ENCODE measurements at places on chromosomes 11 and 22.

- no peak for DNase-seq
These were observed 15.0 kb upstream of the EHD1 start for GRCh38 chr11:64893194-64894069.

- no peak for DNase-seq
These were observed 65.1 kb downstream of the CLMP start for GRCh38 chr11:123129920-123130319.

- DNase-seq, result no peak
These were observed 66.6 kb upstream of the TP53I11 start for GRCh38 chr11:45017329-45017728.

- DNase-seq, result no peak
These were observed 839 bp downstream of the LRRN4CL start for GRCh38 chr11:62688491-62688890.

GRCh38 chr11:100383357-100383865 lies 303.7 kb upstream of the ARHGAP42 start:
- no peak for DNase-seq

GRCh38 chr11:124879493-124880289 lies 14.5 kb downstream of the ROBO3 start:
- DNase-seq, result no peak

GRCh38 chr11:112583261-112583893 lies 322.7 kb upstream of the PLET1 start:
- no peak for DNase-seq

GRCh38 chr11:20037396-20038153 lies 122.7 kb downstream of the DBX1 start:
- no peak for DNase-seq

- no peak for DNase-seq
These were observed 327.7 kb downstream of the TENM4 start for GRCh38 chr11:79113054-79113690.

DNA sequence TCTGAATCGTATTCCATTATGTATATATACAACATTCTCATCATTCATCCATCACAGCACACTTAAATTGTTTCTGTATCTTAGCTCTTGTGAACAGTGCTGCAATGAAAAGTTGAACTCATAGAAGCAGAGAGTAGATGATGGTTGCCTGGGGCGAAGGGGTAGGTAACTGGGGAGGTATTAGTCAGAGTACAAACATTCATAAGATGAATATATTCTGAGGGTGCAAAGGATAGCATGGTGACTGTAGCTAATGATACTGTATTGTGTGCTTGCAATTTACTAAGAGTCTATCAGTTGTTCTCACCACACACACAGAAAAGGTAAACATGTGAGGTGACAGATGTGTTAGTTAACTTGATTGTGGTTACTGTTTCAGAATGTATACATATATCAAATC lies 12.6 kb upstream of the RFPL2 start:
- DNase-seq, result no peak

- DNase-seq, result no peak
These were observed 757 bp upstream of the HINFP start for GRCh38 chr11:119120639-119121007.

- no peak for DNase-seq
These were observed 5.9 kb upstream of the RAC2 start for GRCh38 chr22:37249986-37250385.

DNA sequence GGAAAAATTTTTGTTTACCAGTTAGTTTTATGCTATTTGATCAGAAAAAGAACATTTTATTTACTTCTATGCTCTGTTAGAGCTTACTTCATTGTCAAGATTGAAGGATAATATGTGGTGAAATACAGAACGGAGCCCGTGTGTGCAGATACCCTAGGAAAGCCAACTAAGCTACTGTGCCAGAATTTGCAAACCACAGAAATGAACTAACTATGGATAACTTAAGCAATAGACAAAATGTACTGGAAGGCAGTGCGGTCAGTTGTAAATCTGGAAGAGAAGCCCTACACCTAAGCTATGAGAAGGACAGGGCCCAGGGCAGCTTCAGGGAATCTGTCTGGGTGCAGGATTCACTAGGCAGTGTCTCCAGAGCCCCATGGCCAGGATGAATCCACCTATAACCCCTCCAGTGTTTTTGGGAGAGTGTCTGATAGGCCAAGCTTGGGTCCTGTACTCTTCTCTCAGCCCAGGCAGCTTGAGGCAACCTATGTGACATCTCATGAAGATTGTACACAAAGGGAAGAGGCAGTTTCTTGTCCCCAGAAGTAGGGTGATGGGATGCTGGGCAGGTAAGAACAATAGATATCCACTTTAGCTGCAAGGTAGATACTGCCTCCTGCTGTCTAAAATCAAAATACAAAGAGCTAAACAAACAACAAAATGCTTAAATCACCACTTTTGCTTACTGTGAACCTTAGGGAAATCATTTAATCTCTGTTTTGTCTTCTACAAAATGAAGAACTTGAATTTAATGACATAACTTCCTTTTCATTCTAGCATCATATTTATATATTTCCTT lies 12.1 kb downstream of the MMP7 start:
- DNase-seq, result no peak

- DNase-seq, result no peak
These were observed 18.9 kb downstream of the ARVCF start for GRCh38 chr22:19997561-19998231.

DNA sequence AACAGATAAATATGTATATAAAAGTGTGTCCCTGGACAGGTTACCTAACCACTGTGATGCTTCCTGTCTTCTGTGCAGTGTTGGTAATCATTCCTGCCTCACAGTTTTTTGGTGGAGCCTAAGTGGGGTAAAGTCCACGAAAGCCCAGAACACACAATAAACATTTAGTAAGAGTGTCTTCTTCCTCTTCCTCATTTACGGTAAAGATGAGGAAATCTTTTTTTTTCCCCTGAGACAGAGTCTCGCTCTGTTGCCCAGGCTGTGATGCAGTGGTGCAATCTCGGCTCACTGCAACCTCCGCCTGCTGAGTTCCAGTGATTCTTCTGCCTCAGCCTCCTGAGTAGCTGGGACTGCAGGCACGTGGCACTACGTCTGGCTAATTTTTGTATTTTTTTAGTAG lies 117.1 kb downstream of the LDLRAD3 start:
- no peak for DNase-seq

- no peak for DNase-seq
These were observed 61.6 kb downstream of the STK33 start for GRCh38 chr11:8532475-8532874.

DNA sequence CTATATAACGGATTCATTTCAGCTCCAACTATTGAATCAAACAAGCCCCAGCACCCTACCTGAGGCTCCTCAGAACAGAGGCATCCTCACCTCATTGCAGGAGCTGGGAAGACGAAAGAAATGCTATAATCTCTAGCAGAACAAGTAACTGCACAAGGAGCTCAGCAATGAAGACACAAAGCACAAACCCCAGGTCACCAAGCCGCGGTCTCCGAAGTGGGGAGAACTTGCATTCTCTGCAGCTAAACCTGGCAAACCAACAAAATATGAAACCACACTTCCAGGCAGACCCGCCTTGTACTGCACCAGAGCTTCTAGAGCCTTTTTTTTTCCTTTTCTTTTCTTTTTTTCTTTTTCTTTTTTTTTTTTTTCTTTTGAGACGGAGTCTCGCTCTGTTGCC lies 21.8 kb upstream of the CD5 start:
- peak; percentile 28 for DNase-seq

DNA sequence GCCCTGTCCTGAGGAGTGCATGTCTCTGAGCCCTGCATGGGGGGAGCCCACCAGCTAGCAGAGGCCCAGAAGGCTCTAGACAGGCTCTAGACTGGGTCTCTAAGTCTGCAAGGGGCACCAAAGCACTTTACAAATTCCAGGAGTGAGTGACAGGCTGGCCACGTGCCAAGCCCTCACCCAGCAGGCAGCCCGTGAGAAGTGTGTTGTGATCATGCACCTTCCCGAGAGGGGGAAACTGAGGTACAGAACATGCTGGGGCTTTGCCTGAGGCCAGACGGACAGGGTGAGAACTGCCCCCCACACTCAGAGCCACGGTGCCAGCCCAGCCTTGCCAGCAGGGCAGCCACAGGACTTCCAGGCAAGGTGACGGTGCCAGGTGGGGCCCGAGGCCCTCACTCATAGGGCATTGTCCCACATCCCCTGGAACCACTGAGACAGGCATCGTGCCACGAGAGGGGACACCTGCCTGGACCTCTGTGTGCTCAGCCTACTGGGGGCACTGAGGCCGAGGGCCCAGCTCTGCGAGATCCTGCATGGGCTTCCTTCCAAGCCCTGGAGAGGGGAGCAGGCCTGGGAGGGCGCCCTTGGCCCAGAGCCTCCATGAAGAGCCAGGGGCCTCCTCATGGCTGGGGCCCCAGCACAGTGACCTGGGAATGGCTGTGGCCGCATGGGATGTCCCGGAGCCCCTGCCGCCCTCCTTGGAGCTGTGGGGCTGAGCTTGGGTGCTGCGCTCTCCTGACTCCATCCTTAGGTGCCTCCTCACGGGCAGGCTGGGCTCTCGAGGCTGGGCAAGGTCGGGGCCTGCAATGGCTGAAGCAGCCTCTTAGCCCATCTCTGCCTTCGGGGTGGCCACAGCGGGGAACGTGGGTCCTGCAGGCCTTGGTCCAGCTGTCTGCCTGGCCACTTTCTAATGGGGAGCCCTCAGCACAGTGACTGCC lies 121.5 kb downstream of the KCNQ1OT1 start:
- DNase-seq, result no peak

DNA sequence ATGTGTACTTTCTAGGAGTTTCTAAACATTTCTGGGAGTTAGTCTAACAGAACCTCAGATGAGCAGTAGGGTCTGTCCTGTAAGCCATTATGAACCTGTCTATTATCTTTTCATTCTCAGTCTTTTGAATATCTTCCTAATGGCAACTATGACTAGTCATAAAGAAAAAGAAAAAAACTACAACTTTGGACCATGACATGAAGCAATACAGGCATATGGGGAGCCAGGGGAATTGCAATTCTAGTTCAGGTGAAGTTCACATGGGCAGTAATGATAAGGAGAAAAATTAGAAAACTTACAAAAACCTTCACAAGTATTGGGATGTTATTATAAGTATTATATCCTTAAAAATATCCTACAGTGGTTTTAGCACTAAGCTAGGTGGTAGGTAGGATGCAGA lies 649.0 kb upstream of the ANO5 start:
- DNase-seq, result no peak

DNA sequence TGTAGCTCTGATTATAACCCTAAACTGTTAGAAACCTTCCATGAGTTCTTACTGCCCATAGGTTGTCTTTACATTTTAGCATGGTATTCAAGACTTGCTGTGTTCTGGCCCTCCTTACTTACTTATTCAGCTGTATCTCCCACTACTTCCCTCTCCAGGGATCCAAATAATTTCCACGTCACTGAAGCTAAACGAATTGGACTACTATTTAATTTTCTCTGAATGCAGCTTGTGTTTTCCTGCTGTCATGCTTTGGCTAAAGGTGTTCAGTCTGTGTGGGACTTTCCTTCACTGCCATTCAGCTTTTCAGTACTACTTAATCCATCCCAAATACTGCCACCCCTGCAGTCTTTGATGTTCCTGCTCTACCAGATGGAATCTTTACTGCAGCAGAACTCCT lies 88.3 kb downstream of the UVRAG start:
- no peak for DNase-seq

- no peak for DNase-seq
These were observed 6.0 kb downstream of the SBF2 start for GRCh38 chr11:10287766-10288715.

- no peak for DNase-seq
These were observed 183.2 kb downstream of the MSANTD4 start for GRCh38 chr11:105838668-105839384.

DNA sequence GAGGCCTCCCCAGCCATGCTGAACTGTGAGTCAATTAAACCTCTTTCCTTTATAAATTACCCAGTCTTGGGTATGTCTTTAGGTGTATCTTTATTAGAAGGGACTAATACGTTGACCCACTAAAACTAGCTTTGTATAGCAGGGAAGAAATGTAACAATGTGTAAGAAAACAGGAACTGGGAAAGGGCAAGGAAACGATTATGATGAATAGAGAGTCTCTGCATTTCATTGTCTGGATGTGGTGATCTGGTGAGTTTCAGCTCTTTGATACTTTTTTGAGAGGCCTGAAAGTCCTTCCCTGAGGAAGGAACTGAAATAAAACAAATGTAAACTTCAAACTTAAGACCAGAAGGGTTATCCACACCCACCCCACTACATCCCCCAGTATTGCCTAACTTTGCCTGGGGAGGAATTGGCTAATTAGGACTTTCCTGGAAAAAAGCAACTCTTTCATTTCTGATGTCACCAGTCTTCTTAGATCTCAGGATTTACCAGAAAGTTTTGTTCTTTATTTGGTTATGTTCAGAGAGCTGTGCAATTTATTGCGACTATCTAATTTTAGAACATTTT lies 119.0 kb downstream of the LDLRAD3 start:
- DNase-seq, result no peak

GRCh38 chr11:63940786-63941185 lies 2.0 kb downstream of the NAA40 start:
- DNase-seq, result no peak

DNA sequence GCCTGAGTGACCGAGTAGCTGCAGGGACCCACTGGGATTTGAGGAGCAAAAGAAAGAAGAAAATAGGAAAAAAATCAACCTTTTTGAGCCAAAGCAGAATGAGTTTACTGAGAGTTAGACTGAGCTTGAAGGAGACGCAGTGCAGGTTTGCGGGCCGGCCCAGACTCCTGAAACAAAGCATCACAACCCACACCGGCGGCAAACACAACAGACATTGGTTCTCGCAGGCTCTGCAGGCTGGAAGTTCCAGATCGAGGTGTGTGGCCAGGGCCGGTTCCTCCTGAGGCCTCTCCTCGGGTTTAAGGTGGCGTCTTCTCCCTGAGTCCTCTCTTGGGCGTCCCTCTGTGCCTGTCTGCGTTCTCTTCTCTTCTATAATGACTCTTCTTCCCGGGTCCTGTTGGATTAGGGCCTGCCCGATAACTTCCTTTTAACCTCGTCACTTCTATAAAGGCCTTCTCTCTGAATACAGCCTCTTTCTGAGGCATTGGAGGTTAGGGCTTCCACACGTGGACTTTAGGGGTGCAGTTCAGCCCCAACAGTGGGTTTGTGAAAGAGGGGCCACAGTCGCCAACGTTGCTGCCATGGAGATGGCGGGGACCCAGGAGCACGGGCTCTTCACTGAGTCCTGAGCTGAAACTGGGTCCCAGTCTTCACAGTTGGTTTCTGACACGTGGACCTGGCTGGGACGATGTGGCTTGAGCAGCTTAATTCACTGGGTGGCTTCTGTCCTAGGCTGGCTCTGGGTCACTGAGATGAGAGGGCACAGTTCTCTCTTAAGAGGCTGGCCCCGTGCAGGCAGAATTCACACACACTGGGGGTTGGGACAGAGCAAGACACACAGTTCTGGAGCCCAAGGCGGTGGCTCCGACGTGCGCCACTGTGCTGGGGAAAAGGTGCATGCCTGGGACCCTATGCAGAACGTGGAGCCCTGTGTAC lies 1047.7 kb downstream of the BRD1 start:
- DNase-seq, result no peak

- no peak for DNase-seq
These were observed 19.0 kb downstream of the MYO18B start for GRCh38 chr22:25760848-25761595.

- DNase-seq, result peak; percentile 62
These were observed 21.1 kb upstream of the TMPRSS13 start for GRCh38 chr11:117950301-117950700.

Data from CD4-positive, alpha-beta T cell (primary cell).